ENCODE measurements at places on chromosomes 4 and X. TPM values are rescaled to one million over a fixed set of nuclear protein-coding genes. Genes with fewer than 3 reads are reported as not detected.

GRCh38 chrX:68570598-68570997, 71.7 kb downstream of the YIPF6 start:
- no peaks in the 10 kb centered on the region for H3K4me1 ChIP-seq
- H3K36me3 ChIP-seq, result no peaks in the 10 kb centered on the region
- no peaks in the 10 kb centered on the region for H3K27me3 ChIP-seq
- no peak overlapping the region for H3K4me3 ChIP-seq
- no peak overlapping the region for H3K27ac ChIP-seq
- no peak for DNase-seq

GRCh38 chrX:27008486-27008885, 454.7 kb downstream of the PPP4R3C start:
- DNase-seq, result peak; percentile 3
- H3K4me3 ChIP-seq, result no peak overlapping the region
- no peaks in the 10 kb centered on the region for H3K4me1 ChIP-seq
- H3K36me3 ChIP-seq, result no peaks in the 10 kb centered on the region

DNA sequence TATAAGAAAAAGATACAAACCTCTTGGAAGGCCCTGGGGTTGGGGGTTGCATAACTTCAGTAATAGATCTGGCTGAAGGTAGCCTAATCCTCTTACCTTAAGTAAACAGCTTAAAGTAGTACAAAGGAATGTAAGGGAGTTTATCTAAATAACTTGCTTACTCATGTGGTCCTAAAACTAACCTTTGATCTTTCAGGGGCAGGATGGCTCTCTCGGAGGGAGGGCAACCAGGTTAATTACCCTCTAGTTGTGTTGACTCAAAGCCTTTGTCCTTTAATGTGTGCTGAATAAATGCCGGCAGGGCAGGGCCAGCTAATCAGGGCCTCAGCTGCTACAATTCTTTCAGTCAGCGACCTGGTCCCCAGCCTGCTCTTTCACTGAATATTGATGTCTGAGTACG, 822.0 kb upstream of the SLIT2 start:
- H3K27me3 ChIP-seq, result peaks cover 29% of the 10 kb centered on the region
- H3K4me3 ChIP-seq, result no peak overlapping the region
- H3K27ac ChIP-seq, result no peak overlapping the region
- H3K4me1 ChIP-seq, result no peaks in the 10 kb centered on the region
- H3K36me3 ChIP-seq, result peaks cover 15% of the 10 kb centered on the region

MTCP1 gene
- 1.4 TPM for total RNA-seq

GRCh38 chrX:51917604-51918003, 24.2 kb downstream of the MAGED1 start:
- no peak for DNase-seq
- no peaks in the 10 kb centered on the region for H3K27me3 ChIP-seq
- no peak overlapping the region for H3K4me3 ChIP-seq
- no peaks in the 10 kb centered on the region for H3K36me3 ChIP-seq
- no peaks in the 10 kb centered on the region for H3K4me1 ChIP-seq

- no peaks in the 10 kb centered on the region for H3K36me3 ChIP-seq
- no peak overlapping the region for H3K27ac ChIP-seq
- H3K4me3 ChIP-seq, result peak overlapping the region; percentile 23
- H3K4me1 ChIP-seq, result peaks cover 58% of the 10 kb centered on the region
These were observed 50.9 kb upstream of the BCOR start for GRCh38 chrX:40148385-40149285.

DNA sequence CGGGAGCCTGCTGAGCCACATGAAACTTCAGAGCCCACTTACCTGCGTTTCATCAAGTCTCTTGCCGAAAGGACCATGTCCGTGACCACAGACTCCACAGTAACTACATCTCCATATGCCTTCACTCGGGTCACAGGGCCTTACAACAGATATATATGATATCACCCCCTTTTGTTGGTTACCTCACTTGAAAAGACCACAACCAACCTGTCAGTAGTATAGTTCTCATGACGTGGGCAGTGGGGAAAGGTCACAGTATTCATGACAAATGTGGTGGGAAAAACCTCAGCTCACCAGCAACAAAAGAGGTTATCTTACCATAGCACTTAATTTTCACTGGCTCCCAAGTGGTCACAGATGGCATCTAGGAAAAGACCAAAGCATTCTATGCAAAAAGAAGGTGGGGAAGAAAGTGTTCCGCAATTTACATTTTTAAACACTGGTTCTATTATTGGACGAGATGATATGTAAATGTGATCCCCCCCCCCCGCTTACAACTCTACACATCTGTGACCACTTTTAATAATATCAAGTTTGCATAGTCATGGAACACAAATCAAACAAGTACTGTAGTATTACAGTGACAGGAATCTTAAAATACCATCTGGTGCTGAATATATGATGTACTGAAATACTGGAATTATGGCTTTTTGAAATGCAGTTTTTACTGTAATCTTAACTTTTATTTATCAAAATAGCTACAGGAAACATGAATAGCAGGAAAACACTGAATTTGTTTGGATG, 129.9 kb downstream of the TET2 start:
- H3K27ac ChIP-seq, result no peak overlapping the region
- H3K4me3 ChIP-seq, result no peak overlapping the region
- H3K36me3 ChIP-seq, result peaks cover 7% of the 10 kb centered on the region
- no peak for DNase-seq

GUCY1A1 gene
- 2.5 TPM for total RNA-seq
